ENCODE measurements at places on chromosomes 2 and 18.

DNA sequence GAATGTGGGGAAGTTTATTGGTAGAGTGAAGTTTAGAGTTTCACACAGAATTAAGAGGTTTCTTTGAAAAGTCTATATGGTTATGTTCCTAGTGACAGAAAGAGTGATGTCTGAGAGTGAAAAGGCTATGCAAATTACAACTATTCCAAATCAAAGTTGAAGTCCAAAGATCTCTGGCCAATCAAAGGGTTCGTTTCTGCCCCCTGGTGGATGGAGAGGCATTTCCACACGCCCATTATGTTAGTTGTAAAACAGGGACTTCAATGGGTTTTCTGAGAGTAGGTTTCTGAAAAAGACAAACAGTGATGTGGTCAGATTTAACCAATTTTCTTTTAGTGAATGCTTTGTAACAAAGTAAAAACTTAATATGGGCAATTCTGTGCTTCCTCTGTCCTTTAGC is 441.5 kb upstream of the POU3F3 start:
- peak; percentile 54 for DNase-seq

DNA sequence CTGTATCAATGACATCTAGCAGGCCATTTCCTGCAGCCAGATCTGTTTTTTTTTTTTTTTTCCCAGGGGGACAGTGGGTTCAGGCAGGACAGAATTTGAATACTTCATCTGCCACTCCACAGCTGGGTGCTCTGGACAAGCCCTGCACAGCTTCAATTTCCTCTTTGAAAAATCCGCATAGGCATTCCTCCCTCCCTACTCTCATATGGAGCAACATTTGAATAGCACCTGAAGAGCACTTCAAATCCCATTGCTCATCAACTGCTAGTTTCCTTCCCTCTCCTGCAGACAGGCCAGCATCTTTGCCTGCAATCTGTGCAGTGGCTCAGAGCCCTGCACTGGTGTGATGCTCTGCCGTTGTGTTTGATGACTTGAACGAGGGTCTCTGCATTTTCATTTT is 326.3 kb downstream of the TSN start:
- DNase-seq = no peak

DNA sequence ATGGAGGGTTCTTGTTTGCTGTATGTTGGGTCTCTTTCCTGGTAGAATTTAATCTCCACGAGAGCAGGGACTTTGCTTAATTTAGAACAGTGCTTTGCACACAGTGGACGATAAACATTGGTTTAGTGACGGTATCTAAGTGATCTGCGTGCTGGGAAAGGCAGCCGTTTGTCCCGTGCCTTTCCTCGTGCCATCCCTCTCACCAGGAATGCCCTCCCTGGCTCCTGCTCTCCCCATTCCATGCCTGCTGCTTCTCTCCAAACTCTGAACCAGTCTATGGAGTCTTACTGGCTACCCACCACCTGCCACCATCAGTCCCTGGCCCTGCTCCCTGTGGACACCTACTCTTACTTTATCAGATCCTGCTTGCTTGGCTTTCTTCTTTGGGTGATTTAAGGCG is 27.3 kb upstream of the TNP1 start:
- no peak for DNase-seq

- peak; percentile 75 for DNase-seq
Measured at GRCh38 chr2:10497797-10498251, 49.7 kb upstream of the ODC1 start.

DNA sequence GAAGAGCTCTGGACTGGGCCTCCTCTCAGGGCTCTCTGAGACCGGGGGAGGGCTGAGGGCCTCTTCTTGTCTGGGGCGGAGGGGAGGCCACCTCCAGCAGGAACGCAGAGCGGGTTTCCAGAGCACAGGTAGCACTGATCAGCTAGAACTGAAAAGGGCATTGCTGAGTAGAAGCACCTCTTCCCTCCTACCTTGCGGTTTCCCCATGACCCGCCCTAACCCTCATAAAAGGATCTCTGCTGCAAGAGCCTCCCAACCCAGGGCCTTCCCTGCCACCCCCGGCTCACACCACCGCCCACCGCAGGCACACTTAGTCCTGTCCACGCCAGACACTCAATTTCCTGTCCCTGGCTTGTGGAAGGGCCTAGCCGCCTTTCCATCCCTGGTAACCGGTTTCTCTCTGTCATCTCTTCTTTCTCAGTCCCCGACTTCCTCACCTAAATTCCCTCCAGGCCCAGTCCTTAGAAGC is 966 bp downstream of the ADCY3 start:
- DNase-seq = peak; percentile 76

- no peak for DNase-seq
Measured at GRCh38 chr2:40169430-40169829, 282.5 kb downstream of the SLC8A1 start.

DNA sequence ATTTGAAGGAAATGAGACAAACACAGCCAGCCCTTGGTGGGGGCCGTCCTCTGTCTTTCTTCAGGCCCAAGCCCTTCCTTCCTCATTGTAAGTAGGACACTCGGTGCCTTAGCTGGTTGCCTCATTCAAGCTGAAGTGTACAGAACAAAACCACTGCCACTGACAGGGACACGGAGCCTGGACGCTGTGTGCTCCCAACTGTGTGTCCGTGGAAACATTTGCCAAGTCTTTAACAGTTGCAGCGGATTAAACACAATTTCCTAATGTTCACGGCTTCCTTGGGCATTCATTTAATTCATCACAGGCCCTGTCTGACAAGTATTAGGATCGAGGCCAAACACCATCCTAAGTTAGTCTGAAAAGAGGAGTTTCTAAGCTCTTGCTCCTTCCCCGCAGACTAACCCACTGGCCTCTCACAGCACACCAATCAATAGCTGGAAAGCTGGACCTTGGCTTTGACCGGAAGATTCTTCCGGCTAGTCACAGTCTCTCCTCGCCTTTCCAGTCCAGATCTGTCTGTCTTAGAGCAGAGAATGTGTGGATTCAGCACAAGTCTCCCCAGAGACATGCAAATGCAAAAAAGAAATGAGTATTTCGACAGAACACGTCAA is 68.7 kb upstream of the ACSL3 start:
- DNase-seq = no peak

GRCh38 chr2:209424199-209424701 is 403 bp downstream of the MAP2 start:
- DNase-seq = peak; percentile 50

DNA sequence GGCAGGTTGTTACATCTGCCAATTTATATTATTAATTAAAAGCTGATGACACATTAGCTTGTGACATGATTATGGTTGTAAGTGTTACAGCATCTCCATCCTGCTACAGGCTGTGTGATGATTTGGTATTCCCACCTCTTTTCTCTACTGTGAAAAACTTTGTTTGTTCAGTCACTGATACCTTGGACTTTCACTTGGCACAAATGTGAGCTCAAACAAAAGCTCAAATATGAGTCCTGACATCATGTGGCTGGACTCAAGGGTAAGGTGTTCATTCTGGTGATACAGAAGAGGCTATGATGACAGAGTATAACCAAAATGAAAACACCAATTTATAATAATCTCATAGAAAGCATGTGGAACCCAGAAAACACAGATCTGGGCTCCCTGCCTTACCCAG is 11.4 kb upstream of the IL36A start:
- no peak for DNase-seq

DNA sequence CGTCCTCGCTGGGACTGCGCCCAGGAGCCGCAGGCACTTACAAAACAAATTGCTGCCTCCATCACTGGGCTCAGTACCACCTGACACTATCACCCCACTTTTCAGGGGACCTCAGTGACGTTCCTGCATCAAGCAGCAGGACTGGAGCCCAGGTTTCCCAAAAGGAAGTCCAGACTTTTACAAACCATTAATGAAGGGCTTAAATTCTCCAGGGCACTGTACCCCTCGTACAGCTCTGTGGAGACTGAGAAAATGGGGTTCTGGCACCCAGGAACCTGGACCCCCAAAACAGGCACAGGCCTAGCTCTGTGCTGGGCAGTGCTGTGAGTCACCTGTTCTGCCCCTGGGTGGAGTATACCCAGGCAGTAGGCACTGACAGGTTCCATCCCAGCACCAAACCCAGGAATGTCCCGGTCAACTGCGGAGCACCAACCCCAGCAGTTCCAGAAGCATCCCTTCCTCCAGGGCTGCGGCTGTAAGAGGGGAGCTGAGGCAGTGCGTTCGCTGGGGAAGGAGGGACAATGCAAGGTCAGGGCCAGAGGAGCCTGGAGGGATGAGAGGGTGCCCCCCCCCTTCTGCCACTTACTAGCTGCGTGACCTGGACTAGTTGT is 24.6 kb upstream of the NOTO start:
- DNase-seq = no peak

GRCh38 chr18:47397671-47398319 is 146.3 kb upstream of the SKOR2 start:
- no peak for DNase-seq

GRCh38 chr18:67318651-67319050 is 197.9 kb downstream of the DSEL start:
- no peak for DNase-seq

DNA sequence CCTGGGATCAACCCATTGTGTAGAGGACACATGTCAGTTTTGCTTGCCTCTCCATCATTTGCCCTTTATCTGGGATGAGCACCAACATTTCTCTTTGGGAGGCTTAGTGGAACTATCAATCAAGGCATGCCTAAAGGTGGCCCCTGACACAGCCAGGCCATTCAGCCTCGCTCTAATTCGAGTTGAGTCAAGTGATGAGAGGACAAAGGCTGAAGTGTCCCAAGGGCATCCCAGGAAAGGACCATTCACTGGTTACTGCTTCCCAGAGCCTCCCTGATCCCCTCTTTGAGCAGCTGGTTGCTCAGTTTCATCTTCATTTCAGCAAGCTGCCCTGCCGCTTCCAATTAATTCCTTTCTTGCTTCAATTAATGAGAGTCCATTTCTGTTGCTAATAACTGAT is 63.5 kb downstream of the DNER start:
- DNase-seq = no peak

DNA sequence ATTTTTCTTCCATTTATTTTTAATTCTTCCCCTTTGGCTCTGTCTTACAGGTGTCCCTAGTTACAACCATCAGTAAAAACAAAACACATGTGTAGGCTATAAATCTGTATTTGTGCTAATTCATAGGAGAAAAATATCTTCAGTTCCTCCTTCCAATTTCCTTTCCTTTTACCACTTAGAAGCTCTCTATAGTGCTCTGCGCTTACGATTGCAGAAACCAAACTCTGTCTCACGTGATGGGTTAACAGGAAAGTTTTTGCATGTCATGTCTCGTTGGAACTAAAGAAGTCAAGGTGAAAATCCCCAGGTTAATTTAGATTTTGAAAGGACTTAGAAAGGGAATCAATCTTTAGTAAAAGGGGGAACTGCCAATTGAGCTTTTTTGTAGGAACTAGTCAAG is 1390.5 kb upstream of the ZEB2 start:
- no peak for DNase-seq

- DNase-seq = no peak
Measured at GRCh38 chr18:48356151-48356745, 52.9 kb downstream of the ZBTB7C start.

GRCh38 chr18:55018602-55019001 is 59.3 kb upstream of the CCDC68 start:
- no peak for DNase-seq

GRCh38 chr2:216970359-216970915 is 110.6 kb upstream of the TNP1 start:
- DNase-seq = no peak

GRCh38 chr2:34570266-34570872 is 971.3 kb upstream of the FAM98A start:
- no peak for DNase-seq

- no peak for DNase-seq
Measured at GRCh38 chr2:240593703-240594451, 7.3 kb downstream of the CAPN10 start.

GRCh38 chr2:98034745-98035144 is 39.0 kb upstream of the TMEM131 start:
- DNase-seq = no peak

- DNase-seq = no peak
Measured at GRCh38 chr2:230394301-230394700, 21.7 kb upstream of the SP100 start.

- no peak for DNase-seq
Measured at GRCh38 chr2:119218478-119219064, 5.1 kb upstream of the STEAP3 start.

- DNase-seq = no peak
Measured at GRCh38 chr2:224780106-224780505, 63.9 kb upstream of the CCDC195 start.

DNA sequence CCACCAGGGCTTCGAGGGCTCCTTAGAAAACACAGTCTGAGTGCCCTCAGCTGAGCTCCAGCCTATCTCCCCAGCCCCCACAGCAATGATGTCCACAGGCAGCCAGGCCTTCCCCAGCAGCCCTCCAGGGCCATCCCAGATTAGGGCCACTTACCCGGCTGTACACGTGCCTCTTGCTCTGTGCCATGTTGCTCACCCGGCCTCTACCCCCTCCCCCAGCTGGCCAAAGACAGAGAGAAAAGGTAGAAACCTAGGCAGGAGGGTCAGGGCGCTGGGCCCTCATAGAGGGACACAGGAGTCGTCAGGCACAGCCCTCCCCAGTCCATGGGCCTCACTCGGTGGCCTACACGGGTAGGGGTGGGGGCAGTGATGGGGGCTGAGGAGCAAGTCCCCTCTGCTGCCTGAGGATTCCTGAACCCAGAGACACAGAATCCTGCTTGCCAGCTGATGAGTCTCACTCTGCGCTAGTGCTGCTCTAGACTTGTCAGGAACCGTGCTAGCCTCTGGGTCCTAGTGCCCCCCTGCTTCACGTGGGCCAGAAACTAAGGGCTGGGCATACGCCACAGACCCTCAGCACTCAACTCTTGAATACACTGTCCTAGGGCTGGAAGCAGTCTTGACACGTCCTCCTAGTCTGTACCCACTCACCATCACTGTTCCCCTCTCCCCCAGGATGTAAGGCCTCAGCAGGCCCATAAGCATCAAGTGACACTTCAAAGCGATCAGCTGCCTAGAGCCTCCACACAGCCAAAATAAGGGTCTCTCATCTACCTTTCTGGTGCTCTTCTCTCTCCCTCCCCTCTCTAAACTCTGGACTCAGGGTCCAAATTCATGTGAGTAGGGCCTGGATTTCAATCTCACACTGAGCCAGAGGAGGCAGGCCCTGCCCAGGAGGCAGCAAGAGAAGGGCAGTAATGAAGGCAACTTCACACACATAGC is at the start of gene DCTN1:
DCTN1 (minus strand) TSS at position 461 of the 939 bp plus-strand sequence; CDS start at position 187, 274 bp downstream.
- peak; percentile 57 for DNase-seq

DNA sequence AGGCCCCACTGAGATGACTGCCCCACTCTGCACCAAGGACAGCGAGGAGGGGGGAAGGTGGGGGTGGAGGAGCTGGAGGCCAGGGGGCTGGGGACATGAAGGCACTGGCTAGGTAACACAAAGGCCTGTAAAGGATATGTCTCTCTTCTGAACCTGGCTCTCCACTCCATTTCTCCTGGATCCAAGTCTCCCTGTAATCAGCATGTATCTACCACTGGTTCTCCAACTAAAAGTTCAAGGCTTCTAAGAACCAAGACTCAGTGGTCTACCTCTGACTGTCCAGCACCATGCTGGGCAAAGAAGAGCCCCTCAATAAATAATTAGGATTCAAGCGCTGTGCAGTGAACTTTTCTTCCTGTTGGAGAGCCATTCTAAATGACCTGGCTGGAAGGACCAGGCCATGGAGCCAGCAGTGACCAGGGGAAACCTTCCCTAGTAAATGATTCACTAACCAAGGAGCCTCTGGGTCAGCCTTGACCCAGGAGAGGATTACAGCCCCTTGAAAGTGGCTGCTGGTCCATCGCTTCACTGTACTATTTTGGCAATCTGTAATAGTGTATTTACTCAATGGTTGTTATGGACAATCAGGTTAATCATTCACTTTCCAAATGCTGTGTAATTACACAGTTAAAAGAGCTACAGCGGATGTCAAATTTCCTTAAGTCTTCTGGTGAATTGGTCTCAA is 73.2 kb downstream of the BCL11A start:
- DNase-seq = no peak

GRCh38 chr2:149871091-149871885 is 283.7 kb upstream of the MMADHC start:
- no peak for DNase-seq

GRCh38 chr18:13003466-13003896 is 12.3 kb downstream of the CEP192 start:
- DNase-seq = no peak

All from activated CD8-positive, alpha-beta memory T cell treated with anti-CD3 and anti-CD28 coated beads, Interleukin-2, amount 50 U/mL, for 48 hours (primary cell).